ENCODE measurements at places on chromosomes 2 and 18.
A peak's percentile ranks its signal among the peaks of the same experiment; 100 is the strongest.

DNA sequence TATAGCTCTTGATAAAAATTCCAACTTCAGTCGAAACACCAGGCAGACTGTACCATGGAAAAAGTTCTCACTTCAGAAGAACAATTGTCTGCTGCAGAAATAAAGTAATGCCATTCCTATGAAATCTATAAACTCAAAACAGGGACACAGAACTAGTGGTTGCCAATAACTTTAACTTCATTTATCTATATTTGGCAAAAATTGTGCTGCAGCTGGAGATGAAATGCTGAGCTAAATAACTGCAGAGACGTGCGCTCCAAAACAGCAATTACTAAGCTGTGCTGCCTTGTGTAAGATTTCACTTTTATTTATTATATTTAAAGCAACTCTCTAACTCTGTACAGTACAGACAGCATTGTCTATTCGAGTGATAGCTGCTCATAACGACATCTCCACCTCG, 540.1 kb upstream of the ID2 start:
- no peak for DNase-seq

DNA sequence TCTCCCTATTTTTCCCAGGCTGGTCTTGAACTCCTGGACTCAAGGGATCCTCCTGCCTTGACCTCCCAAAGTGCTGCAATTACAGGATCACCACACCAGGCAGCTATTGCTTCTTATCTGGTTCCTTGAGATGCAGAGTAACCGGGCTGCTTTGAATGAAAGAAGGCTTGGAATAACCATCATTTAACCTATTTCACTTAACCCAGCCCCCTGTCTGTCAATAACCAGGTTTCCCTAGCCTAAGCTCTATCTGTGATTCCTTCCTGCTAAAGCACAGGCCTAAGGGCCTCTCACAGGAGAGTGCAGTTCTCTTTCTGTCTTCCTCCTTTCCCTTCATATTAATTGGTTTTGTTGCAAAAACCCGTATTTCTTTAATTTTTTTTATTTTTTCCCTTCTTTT, 393.5 kb upstream of the RAB12 start:
- no peak for DNase-seq

DNA sequence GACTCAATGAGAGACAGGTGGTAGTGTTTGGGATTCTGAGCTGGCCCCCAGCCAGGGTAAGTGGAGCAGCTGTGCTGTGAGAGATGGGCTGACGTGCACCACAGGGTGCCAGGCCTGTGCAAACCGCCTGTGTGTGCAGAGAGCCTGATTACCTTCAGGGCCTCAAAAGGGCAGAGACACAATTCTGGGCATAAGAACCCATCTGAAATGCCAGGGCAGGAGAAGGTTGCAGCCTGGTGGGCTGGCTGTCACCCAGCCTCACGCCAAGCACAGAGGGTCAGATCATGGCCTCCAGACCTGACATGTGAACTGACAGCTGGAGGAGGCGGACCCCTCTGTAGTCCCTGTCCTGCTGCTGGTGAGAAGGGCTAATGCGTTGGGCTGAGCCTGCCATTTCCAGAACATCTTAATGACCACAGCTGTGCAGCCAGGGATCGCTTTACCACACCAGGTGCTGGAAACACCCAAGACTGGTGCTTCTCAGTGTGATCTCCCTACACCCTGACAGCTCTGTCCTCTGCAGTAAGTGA, 100.9 kb downstream of the ARL4C start:
- DNase-seq: no peak

- peak; percentile 3 for DNase-seq
Measured at GRCh38 chr18:66136039-66136438, 385.2 kb downstream of the CDH7 start.

- no peak for DNase-seq
Measured at GRCh38 chr2:71468279-71469015, 15.1 kb downstream of the DYSF start.

- DNase-seq: peak; percentile 31
Measured at GRCh38 chr2:226483745-226484619, 315.6 kb downstream of the IRS1 start.

DNA sequence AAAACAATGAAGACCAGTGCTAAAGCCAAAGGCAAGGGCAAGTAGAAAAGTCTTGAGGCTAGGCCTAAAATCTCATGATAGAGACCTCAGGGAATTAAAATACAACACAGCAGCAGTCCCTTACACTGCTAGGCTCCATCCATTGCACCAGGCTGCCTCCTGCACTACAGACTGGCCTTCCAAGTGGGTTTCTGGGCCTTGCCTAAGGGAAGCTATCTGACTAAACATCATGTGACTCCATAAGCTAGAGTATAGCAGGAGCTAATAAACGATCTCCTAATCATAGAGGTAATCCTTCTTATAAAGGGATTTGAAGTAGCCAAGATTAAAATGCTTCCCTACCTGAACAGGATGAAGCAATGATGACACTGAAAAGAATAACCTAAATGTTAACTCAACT, 77.6 kb upstream of the NFU1 start:
- no peak for DNase-seq

DNA sequence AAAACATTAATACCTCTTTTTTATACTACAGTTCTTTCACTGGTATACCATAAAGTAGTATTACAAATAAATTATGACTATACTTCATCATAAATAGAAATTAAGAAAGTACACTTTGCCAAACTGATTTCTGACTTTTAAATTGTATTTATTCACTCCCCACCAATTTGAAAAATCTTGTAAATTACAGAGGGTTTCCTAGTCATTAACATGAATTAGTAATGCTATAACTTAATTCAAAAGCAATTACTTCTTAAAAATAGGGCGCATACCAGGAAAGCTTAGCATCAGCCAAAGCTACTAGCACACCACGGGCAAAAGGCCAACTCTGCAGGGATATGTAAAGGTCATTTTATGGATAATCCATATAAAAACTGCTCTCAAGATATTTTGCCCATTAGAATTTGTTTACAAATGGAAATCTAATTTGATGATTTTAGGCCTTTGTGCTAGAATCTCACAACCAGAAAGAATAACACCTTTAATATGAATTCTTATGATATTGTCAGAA, 142.3 kb downstream of the PIGN start:
- peak; percentile 10 for DNase-seq

DNA sequence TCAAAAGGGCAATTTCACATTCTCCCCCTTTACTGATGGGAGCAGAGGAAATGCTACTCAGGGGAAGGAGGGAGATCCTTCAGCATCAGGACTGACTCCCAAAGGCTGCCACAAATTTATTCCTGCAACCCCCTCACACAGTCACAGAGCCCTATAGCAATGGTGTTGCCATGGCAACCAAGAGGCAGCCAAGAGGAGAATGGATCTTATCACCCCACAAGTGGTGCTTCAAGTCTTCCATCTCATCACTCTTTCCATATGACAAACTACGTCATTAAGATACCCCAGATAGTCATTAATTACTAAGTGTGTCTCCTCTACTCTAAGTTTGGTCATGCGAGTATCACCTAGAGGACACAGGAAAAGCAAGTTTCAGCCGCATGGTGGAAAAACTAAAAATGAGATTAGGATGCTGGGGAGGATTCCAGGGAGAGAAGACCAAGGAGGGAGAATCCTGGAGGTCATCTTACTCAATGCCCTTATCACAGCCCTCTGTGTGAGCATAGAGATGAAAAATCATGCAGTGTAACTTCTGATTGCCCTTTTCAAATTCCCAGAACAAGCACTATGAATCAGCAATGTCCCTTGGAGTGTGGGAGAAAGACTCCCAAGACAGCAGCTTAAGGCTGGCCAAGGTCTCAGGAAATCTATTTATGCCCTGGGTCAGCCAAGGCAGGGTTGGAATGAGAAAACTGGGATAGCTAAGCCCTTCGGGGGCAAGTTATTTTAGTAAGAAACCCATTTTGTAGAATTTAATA, 885.7 kb upstream of the KLHL29 start:
- DNase-seq: no peak

GRCh38 chr18:43671431-43671830, 394.1 kb upstream of the SYT4 start:
- no peak for DNase-seq

DNA sequence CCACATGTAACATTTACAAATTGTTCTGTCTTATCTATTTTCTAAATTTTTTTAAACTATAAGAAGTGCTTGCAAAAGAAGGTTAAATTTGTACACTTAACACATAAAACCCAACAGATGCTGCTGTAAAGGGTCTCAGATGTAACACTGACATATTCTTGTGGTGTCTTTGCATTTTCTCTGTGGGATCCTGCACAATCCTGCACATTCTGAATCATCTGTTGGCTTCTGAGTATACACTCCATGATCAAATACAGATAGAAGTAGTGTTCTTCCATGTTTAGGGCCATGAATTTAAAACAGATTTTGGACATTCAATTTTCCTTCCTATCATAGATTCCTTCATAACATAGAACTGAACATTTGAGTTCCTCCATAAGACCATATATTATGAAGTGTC, 89.0 kb downstream of the SPRED2 start:
- DNase-seq: no peak

DNA sequence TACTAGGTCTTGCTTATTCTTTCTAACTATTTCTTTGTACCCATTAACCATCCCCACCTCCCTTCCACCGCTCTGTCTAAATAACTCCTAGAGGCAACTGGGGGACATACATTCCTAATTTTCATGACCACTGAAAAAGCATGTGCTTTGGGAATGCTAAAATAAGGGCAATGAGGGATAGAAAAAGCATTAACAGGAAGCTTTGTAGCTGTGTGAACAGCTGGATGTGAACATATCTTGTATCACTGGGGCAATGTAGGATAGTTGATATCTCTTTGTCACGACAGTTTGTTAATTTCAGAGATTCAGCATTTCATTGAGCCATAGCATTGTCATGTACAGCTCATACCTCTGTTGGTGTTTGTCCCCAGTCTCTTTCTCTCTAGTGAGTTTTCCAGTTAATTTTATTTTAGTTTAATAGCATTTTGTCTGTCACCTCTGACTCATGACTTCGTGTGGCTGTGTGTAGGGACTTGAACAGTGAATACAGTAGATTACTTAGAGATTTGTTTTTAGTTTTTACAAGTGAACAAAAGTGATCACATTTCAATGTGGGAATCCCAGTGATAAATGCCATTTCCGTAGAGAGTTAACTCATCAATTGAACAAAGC, 230.3 kb upstream of the NRP2 start:
- DNase-seq: no peak

DNA sequence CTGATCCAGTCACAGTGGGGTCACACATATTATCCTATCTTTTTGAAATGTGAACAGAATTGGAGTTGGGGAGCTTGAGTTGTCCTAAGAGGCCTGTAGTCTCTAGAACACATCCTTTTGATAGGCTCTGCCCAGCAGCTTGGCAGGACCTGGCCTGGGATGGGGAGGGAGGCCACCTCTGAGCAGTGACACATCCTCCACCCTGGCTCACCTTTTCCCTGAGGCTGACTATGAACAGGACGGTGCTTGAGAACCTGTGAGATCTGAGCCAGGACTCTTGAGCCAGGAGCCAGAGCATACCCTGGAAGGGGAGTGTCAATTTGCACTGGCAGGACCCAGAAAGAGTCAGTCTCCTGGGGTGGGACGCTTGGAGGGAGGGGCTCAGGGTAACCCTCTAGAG, 17.7 kb upstream of the ATP6V1B1 start:
- DNase-seq: no peak

- no peak for DNase-seq
Measured at GRCh38 chr2:109000738-109001137, 11.7 kb upstream of the EDAR start.

DNA sequence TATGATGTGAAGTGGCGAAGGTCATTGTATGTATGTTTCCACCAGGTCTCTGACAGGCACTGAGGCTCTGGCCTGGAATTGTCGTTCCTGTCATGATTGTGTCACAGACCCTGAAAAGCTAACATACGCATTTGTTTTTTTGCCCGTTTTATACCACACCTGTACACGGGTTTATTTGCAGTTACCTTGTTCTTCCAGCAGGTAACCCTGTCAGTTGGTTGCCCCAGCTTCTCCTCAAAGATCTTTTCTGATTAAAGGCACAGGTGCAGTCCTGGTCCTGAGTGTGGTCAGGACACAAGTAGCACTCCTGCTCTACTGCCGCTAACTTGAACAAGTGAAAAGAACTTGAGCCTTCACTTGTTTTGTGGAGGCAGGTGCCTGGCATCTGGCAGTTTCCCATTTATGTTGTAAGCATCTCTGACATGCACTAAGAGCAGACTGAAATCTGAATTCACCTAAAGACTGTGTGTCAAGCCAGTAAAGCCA, 19.9 kb downstream of the CD8A start:
- DNase-seq: no peak

- peak; percentile 77 for DNase-seq
Measured at GRCh38 chr2:217220228-217221013, 360.6 kb upstream of the TNP1 start.

- peak; percentile 46 for DNase-seq
Measured at GRCh38 chr18:69617888-69618287, 217.2 kb downstream of the DOK6 start.

DNA sequence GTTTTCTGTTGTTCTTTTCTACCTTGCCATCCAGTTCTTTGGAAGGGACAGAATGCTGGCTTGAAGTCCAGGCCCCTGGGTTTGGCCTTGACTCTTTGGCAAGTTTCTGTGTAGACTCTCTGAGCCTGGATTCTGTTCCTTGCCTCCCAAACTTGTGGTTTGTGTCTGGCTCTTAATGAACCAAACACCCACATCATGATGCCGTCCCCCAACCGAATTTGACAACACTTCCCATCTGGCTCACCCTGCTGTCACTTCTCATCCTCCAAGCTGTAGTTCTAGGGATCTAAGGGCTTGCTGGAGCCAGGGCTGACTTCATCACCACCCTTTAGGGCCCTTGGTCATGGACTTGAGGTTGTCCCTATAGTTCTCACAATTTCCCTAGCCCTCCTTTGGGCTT, 68.9 kb upstream of the CELF4 start:
- DNase-seq: no peak

DNA sequence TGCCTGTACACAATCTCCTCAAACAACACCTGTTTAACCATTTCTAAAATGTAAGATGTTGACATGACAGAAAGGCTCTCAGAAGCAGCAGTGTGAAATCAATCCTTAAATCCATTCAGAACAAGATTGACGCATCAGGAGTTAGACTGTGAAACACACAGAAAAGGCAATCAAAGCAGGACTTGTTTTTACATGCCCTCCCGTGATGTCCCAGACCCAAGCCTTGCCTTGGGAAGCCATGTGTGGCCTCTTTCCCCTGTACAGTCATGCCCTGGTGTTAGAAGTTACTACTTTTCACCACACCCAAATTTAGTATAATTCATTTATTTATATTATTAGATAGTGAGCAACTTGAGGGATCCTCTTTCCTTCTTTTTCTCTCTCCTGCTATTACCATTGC, 115.7 kb downstream of the NCKAP5 start:
- no peak for DNase-seq

DNA sequence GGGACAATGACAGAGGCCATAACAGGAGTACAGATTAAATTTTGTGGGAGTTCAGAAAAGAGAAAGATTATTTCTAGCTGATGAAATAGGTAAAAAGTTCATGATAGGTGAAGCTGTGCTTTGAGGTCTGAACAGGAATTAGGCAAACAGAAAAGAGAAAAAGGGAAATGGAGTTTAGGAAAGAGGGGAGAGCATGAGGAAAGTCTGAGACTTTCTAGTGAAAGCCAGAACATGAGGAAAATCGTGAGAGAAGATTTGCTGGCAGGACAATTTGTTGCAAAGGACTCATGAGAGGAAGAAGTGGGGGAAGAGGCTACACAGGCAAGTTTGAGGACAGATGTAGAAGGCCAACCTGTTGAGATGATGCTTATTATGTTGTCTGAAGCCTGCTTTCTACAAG, 6.3 kb upstream of the CHN1 start:
- no peak for DNase-seq
